ENCODE measurements at places on chromosomes 7 and 10. TPM values are rescaled to one million over a fixed set of nuclear protein-coding genes. Genes with fewer than 3 reads are reported as not detected.

Gene TRIM56
- total RNA-seq, result 22.4 TPM

Gene GPR141
- 0.56 TPM for total RNA-seq

Gene RSPH10B
- total RNA-seq, result not detected

Gene TFEC
- total RNA-seq, result 3.5 TPM

Gene AZGP1
- 36.2 TPM for total RNA-seq

Gene IFRD1
- 42.2 TPM for total RNA-seq

Gene PCGF6
- 7.9 TPM for total RNA-seq

Gene SUN3
- not detected for total RNA-seq

Gene ITGA8
- total RNA-seq, result 4.5 TPM

Gene RTKN2
- 0.13 TPM for total RNA-seq

Gene GIMAP5
- total RNA-seq, result 18.6 TPM

DNA sequence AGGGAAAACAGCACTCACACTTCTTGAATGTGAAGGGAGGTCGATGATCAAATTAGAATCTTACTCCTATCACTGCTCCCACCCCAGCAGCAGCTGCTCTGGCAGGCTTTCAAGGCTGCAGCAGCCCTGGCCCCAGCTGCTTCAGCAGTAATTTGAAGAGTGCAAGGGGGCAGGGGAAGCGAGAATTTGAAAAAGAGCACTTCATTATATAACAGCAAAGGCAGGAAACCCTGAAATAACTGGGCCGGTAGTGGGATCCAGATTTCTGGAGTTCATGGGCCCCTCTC lies 44.9 kb downstream of the MYPN start:
- peak; percentile 40 for DNase-seq

- no peak for DNase-seq
Measured at GRCh38 chr10:22368402-22368801, 23.1 kb downstream of the SPAG6 start.

- no peak for DNase-seq
Measured at GRCh38 chr10:76396134-76396533, 964.7 kb downstream of the LRMDA start.

DNA sequence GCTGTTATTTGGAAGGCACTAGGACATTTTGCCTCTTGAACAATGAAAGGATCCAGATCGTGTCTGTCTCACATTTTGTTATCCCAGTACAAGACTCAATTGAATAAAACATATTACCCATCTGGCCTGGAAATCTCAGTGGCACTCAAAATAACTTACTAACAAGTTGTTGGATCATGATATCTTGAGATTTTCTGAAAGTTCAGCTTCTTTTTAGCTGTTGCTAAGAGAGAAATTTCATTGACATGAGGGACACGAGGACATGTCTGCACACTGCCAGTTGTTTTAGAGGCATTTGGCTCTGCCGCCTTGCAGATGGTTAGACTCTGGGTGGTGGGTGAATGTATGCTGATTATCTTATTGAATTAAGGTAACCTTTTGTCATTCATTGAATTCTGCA lies 41.0 kb downstream of the KAT6B start:
- DNase-seq, result no peak

GRCh38 chr10:16603308-16603707 lies 81.6 kb upstream of the C1QL3 start:
- DNase-seq, result no peak

DNA sequence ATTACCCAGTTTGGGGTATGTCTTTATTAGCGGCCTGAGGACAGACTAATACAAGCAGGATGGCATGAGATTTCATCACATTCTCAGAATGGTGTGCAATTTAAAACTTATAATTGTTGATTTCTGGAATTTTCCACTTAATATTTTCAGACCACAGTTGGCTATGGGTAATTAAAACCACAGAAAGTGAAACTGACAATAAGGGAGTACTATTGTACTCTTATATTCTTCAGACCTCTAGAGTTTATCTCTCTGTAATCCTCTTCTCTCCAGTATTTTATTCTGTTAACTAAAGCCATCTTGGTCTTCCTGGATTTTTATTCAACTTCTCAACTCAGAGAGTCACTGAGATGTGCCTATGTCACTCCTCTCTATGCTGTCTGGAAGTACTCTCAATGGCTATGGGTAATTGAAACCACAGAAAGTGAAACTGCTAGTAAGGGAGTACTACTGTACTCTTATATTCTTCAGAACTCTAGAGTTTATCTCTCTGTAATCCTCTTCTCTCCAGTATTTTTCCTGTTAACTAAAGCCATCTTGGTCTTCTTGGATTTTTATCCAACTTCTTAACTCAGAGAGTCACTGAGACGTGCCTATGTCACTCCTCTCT lies 118.3 kb downstream of the PPP1R17 start:
- DNase-seq, result no peak

GRCh38 chr7:39594988-39595620 lies 28.3 kb upstream of the RALA start:
- no peak for DNase-seq

DNA sequence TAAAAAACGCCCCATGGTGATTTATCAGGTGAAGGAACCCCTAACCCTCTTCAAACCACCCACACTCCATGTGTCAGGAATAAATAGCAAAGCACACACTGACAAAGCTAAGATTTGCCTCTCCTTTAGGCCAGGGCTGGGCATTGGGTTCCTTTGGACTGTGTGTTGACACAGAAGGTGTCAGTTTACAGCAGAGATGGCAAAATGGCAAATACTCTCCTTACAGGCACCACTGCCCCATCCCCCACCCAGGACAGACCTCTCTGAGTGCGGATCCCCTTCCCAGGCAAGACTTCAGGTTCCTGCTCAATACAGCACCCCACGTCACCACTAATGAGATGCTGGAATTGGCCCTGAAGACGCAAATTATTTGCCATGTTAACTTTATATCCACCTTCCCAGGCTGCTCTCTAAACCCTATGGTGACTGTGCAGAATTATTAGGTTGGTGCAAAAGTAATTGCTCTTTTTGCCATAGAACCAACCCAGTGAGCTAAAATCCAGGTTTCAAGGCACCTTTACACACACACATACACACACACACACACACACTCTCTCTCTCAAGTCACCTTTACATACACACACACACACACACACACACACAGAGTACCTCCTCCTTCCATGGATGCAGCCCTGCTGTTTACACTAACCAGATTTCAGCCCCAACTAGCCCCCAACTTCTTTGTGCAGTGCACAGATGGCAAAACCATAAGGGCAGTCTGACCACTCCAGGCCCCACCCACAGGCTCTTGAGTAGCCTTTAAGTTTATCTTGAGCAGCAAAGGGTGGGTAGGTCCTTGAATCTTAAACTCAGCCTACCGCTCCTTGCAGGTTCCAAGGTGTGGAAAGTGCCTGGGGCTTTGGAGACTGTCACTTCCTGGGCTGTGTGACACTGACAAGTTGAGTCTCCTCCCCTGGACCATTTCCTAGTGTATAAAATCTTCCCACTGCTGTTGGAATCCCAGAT lies 4.0 kb upstream of the ZCCHC24 start:
- no peak for DNase-seq

- DNase-seq, result no peak
Measured at GRCh38 chr7:128115336-128115820, 84.1 kb upstream of the LRRC4 start.

- DNase-seq, result no peak
Measured at GRCh38 chr10:113528876-113529275, 24.0 kb upstream of the HABP2 start.

GRCh38 chr7:150979713-150980390 lies 1.7 kb upstream of the KCNH2 start:
- DNase-seq, result no peak

- no peak for DNase-seq
Measured at GRCh38 chr10:120342115-120342714, 114.8 kb upstream of the PLPP4 start.

DNA sequence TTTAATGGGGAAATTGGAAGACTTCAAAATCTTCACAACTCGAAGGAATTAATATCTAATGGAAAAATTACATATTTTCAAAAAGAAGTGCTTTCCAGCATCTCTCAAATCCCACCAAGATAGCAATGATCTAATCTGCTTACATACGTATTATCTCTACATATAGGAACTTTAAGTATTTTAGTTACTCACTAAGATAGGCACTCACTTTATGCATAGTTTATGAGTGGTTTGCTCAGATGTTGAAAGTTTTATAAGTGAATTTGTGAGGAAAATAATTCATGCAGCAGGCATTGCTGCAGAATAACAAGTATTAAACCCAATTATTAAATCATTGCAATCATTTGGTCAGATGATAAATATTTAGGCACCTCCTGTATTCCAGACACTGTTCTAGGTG lies 2.3 kb upstream of the CYTH3 start:
- DNase-seq, result no peak

DNA sequence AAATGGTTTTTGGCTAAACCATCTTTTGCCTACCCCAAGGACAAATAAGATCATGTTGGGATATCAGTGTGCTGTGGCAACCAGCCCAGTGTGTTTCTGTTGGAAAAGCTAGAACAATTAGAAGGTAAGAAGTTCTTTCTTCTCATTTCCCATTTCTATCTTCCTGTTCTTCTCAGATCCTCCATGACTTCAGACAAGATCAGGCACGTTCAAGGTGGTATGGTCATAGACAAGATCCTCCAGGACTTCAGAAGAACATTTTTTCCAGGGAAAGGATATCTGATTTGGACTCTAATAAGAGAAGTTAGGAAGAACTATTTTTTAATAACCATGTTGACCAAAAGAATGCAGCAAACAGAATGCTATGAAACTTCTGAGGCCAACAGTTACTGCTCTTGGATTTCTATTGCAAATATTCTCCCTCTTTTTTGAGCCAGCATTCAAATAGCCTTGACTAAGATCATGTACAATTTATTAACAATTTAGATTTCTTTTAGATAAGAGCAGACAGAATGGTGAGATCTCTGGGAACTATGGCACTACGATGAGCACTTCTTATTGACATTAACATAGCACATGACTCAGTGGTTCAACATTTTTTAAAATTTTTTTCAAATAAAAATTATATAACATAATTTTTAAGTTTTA lies 15.9 kb downstream of the HYCC1 start:
- no peak for DNase-seq

GRCh38 chr7:45456105-45456504 lies 118.1 kb upstream of the ADCY1 start:
- no peak for DNase-seq

DNA sequence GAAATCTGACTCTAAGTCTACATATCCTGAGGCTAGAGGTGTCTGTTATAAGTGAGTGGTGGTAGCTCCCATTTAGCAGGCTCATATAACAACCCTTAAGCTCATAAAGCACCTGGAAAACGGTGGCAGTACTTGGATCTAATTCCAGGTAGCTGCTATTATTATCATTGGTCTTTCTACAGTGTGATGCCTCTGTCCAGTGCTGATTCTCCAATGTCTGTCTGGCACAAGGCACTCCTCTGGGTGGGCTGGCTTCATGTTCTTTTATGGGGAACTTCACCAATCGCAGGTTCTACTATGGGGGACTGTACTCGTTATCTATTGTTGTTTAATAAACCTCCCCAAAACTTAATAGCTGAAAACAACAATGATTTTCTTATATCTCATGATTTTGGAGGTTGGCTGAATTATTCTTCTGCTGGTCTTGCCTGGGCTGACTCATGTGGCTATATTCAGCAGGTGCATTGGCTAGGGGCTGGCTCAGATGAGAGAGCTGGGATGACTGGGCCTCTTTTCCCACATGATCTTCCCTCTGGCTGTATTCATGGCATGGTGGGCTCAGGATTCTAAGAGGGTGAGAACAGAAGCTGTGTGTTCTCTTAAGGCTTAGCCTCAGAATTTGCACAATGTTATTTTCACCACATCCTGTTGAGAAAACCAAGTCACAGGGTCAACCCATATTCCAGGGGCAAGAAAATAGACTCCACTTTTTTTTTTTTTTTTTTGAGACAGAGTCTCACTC lies 93.0 kb upstream of the PCGF5 start:
- DNase-seq, result no peak

GRCh38 chr10:5589011-5589660 lies 64.4 kb downstream of the CALML3 start:
- DNase-seq, result no peak

- no peak for DNase-seq
Measured at GRCh38 chr7:92987095-92987494, 130.7 kb downstream of the SAMD9 start.

DNA sequence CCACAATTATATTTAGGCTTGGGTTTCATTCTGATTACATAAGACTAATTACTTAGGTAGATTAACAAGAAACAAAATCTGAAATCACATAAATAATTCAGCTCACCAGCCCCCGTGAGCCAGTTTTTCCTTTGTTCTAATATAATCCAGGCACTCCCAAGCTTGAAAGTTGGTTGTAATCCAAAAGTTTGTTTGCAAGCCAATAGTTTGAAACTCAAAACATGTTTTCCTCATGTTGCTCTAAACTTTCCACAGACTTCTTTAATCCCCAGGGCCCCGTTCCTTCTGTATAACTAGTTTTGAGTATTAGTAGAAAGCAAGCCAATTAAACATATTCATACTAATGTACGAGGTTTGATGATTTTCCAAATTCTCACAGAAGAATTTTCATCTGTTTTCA lies 56.1 kb downstream of the SP8 start:
- DNase-seq, result no peak

- DNase-seq, result no peak
Measured at GRCh38 chr7:25025218-25025671, 45.3 kb upstream of the OSBPL3 start.
